Osteoblast (primary cell): ENCODE measurements at places on chromosomes 1 and 21. TPM values are rescaled to one million over a fixed set of nuclear protein-coding genes. Genes with fewer than 3 reads are reported as not detected.
A peak's percentile ranks its signal among the peaks of the same experiment; 100 is the strongest.

DNA sequence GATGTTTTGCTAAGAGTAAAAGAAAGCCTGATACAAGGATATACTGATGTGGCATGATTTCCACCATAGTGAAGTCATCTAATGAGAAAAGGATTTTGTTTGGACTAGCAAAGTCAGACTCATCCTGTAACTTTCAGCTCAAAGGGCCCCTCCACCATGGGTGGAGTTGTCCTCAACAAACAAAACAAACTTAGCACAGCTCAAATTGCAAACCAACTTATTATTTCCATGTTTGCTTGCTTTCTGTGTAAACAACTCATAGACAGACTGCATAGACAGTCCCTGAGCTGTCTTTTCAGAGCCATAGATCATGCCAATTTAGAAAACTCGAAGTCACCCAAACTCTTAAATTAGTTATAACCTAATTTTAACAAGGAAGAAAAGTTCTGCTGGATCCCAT lies 69.4 kb upstream of the VAV3 start:
- peak; percentile 55 for DNase-seq

DNA sequence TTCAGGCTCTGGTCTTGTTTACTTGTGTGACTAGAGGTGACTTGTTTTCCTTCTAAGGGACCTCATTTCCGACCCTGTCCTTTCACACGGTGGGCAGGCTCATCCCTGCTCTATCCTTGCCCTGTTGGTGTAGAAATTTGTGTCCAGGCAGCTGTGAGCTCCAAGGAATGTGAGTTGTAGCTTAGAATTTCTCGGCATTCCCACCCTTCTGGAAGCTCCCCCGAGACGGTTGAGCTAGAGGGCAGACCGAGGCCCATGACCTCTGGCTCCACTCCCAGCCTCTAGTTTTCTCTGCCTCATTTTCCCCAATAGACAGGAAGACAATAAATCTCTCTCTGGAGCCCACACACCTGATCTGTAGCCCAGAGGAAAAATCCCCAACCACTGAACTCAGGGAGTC lies 100.9 kb downstream of the NAV1 start:
- DNase-seq, result no peak

DNA sequence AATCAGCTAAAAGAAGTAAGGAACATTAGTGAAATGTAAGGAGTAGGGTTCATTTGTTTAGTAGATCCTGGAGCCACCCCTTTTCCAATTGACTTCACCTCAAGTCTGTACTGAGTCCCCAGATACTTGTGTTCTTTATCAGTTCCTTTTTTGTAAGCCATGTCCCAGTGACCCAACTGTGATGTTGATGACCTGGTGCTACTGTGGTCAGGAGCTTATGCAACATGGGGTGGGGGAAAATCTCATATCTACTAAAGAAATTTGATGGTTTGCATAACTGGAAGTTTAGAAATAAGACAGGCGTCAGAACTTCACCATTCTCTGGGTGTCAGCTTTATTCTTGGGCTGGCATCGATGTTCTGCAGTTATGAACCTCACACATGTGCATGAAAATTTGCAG lies 120.5 kb downstream of the LRRC7 start:
- no peak for DNase-seq

DNA sequence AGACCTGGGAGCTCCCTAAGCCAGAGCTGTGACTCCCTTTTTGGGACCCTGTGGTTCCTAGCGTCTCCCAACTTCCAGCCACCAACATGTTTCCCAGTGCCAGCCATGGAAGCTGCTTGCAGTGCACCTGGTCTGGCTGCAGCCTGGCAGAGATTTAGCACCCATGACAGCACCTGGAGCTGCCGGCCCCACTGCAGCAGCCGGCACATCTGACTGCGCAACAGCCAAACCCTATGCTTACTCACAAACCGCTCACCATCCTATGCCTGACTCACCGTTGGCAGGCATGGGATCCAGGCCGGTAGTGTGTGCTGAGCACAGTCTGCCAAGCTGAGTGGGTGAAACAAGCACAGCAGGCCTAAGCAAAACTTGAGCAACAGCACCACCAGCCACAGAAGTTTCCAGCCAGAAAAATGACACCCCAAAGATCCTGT lies 435.9 kb upstream of the PRMT6 start:
- peak; percentile 83 for DNase-seq

DNA sequence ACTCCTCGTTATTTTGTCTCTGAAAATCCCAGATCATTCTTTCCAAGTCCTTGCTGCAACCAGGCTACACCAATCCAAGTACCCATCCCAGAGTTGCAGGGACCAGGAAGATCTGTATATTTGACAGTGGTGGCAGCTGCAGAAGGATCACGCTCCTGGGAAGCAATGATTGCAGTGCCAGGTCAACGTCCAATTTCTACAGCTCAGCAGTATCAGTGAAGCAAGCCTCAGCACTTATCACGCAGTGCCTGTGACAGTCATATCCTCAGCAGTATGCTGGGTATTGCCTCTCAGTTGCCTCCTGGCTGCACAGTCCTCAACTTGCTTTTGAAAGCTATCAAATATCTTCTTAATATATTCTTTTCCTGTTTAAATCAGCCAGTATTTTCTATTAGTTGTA lies 66.7 kb downstream of the BARHL2 start:
- DNase-seq, result no peak

- DNase-seq, result peak; percentile 99
These were observed 771 bp upstream of the RAD54L start for GRCh38 chr1:46246548-46247435.

GRCh38 chr1:154861607-154862094 lies 8.4 kb downstream of the KCNN3 start:
- peak; percentile 83 for DNase-seq

GRCh38 chr1:202596638-202597037 lies 113.6 kb downstream of the SYT2 start:
- DNase-seq, result no peak

- no peak for DNase-seq
These were observed 30.7 kb downstream of the PPP2R5A start for GRCh38 chr1:212315907-212316306.

GRCh38 chr1:21509351-21510112 lies at the start of gene ALPL:
Gene ALPL (plus strand): TSS chr1:21509423. CDS start chr1:21554082, 44,659 bp downstream.
- DNase-seq, result no peak

DNA sequence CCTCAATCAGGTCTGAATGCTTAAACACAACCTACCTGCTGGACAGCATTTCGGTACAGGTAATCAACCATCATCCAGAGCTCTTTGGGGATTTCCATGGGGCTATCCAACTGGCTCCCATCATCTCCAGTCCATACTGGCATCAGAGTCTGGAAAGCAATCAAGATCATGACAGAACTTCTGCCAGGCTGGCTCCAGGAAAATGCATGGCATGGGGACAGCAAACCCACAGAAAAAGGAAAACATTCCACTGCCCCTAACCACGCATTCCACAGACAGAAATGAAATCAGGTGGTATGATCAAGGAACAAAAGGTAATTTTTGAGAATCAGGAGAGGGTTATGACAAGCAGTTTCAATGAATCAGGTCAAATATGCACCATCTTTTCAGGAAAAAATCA lies 9.1 kb upstream of the MTF1 start:
- DNase-seq, result no peak

CD53 gene
- 0.29 and 0.36 TPM in 2 replicates for total RNA-seq

PAPPA2 gene
- total RNA-seq, result 3.5 and 5.8 TPM in 2 replicates

RHBG gene
- total RNA-seq, result not detected in 2 replicates
